Foreskin melanocyte (primary cell): ENCODE measurements at places on chromosomes 11 and 22.

DNA sequence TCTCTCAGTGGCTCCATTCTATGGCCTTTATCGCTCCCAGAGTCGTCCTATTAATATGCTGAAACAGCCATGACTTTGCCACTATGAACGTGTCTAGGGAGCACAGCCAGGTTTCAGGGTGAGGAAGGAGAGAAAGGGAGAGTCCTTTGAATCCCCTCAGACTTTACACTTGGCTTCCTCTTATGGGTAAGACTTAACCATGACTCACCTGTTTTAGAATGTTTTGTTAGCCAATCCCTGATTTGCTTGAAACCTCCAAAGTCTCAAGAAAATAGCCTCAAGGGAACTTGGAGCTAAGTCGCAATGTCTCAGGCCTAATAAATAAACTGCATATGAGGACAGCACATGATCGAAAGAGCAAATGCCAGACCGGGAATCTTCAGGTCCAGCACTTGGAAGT lies 131.2 kb upstream of the RCN1 start:
- no peak for DNase-seq

- no peak for DNase-seq
These were observed 9.2 kb downstream of the ADORA2A start for GRCh38 chr22:24436553-24436952.

DNA sequence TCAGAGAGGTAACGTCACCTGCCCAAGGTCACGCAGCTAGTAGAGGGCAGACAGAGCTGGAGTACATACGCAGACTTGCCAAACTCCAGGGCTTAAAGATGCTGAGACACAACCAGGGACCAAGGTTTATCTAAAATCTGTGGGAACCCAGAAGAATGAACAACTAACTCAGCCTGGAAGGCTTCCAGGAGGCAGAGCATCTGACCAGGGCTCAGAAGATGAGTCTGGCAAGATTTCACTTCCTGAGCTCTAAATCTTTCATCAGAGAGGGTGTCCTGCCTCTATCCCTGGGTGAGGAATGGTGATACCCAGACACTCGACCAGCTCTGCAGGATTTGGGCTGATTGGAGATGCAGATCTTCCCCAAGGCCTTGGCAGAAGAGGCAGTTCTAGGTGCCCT lies 9.1 kb downstream of the GAL3ST1 start:
- DNase-seq: no peak

- DNase-seq: no peak
These were observed 125.3 kb downstream of the C11orf91 start for GRCh38 chr11:33575311-33575710.

- DNase-seq: no peak
These were observed 386.9 kb upstream of the FAT3 start for GRCh38 chr11:91837411-91838330.

- no peak for DNase-seq
These were observed 39.6 kb downstream of the ARRB1 start for GRCh38 chr11:75311858-75312288.

GRCh38 chr11:121723246-121723741 lies 270.5 kb upstream of the SORL1-AS1 start:
- DNase-seq: no peak

DNA sequence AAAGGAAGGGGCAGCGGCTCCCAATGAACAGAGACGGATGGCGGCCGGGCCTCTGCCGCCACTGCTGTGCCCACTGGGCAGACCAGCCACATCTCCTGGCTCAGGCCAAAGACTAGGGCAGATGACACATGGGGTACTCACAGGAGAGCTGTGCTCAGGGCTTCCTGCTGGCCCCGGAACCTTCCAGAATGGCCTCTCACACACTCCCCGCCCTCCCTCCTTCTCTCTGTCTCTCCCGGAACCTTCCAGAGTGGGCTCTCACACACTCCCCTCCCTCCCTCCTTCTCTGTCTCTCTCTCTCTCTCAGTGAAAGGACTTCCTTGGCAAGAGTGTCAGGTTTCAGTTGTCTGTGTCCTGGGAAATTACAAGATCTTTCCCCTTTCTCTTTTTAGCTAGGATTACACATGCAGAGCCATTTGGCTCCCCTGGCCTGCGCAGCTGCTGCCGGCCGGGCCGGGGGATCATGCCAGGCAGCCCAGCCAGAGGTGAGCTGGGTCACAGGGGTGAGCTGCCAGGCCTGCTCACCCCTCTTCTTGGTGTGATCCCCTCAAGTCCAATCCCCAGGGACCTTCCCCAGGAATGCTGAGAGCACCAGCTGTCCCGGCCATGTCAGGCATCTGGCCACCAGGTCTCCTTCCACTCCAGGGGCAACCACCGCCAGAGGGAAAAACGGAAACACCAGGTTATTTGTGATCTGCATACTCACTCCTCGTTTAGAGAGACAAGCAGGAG lies 45.3 kb upstream of the ADA2 start:
- DNase-seq: no peak

- DNase-seq: no peak
These were observed 90.4 kb downstream of the KCNQ1OT1 start for GRCh38 chr11:2609345-2609744.

DNA sequence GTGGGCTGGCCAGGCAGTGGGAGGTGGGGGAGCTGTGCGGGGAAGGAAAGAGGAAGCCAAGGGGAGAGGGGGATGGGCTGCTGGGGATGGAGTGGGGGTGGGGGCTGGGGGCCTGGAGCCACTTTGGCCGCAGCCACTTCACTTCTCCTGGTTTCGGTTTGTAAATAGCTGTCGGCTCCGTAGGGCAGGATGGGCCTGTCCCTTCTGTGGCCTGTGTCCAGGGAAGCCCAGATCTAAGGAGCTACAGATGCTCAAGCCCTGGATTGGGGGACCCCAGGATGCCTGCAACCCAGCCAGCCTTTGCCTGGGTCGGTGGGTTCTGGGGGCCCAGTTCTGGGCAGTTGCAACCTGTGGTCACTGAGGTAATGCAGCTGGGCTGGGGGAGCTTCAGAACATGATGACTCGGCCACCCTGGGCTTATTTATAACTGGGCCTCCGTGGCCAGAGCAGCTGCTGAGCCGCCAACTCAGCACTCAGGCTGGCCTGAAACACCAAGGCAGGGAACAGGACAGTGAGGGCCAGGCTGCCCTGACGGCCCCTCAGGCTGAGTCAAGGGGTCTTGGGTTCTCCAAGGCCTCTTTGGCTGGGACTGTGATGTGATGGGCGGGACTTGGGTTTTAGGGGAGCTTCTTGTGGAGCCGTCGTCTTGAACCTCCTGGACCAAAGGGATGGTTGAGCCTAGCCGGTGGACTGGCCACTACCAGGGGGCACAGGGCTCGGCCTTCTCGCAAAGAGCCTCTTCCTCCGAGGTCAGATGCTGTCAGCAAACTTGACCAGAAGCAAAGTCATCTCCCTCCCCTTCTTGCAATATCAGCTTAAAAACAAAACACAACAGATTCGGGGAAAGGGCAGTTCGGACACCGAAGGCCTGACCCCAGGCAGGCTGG lies 15.0 kb upstream of the SLC39A13 start:
- DNase-seq: no peak

DNA sequence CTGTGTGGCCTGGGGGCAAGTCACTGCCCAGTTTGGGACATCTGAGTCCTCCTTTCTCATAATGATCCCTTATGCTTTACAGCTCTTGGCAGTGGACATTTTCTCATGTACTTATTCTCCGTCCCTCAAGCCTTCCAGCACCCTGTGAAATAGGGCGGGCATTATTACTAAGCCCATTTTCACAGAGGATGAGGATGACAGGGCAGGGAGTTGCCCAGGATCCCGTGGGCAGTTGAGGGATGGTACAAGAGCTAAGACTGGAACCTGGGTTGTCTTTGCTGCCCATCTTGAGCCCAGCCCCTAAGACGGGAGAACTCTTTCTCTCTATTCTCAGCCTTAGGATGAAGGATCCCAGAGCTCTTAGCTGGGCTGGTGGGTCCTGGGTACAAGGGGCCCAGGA lies 11.2 kb downstream of the CD82 start:
- DNase-seq: no peak

DNA sequence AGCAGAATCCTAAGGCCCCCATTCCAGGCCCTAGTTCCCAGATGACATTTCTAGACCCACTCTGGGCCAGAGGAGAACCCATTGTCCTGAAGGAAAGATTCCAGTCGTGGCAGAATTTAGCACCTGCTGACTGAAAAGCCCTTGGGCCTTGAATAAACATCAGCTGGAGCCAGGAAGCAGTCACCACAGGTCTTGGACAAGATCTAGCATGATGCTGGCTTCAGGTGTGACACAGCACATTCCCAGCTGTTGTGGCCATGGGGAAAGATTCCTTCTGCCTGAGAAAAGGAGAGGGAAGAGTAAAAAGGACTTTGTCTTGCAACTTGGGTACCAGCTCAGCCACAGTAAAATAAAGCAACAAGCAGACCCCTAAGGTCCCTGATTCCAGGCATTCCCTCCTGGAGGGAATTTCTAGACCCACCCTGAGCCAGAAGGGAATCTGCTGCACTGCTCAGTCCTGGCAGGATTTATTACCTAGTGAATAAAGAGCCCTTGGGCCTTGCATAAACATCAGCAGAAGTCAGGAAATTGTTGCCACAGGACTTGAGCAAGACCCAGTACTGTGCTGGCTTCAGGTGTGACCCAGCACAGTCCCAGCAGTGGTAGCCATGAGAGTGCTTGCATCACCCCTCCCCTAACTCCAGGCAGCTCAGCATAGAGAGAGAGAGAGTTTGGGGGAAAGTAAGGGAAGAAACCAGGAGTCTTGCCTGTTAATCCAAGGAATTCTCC lies 42.5 kb upstream of the PAMR1 start:
- DNase-seq: no peak

- no peak for DNase-seq
These were observed 18.1 kb upstream of the GDPD5 start for GRCh38 chr11:75543806-75544205.
